H1 (cell line): ENCODE measurements at places on chromosomes 4 and X. TPM values are rescaled to one million over a fixed set of nuclear protein-coding genes. Genes with fewer than 3 reads are reported as not detected.

The RAI2 gene
- 1.6 and 2.0 TPM in 2 replicates for total RNA-seq

- H3K4me1 ChIP-seq: peaks cover 6% of the 10 kb centered on the region
- no peak overlapping the region for H3K27ac ChIP-seq
- no peaks in the 10 kb centered on the region for H3K36me3 ChIP-seq
- DNase-seq: no peak
- H3K27me3 ChIP-seq: no peaks in the 10 kb centered on the region
Observed at GRCh38 chrX:39840581-39841093, 257.1 kb downstream of the BCOR start.

DNA sequence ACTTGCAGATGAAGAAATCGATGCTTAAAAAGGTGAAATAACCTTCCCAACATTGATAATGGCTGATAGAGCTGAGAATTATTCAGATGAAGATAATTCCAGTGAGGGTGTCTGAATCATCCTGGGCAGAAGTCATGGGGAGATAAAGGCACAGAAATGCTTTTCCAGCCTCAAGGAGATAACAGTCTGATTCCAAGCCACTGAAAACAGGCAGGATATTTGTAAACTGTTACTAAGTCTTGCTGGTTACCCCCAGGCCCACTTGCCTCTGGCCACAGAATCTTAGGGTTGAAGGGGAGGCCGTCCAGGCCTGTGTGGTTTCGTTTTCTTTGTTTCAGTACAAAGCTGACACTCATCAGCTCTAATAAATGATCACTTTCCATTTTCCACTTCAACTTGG is 158.5 kb downstream of the SH3KBP1 start:
- no peak overlapping the region for H3K27ac ChIP-seq
- no peaks in the 10 kb centered on the region for H3K36me3 ChIP-seq
- H3K4me1 ChIP-seq: no peaks in the 10 kb centered on the region
- no peak overlapping the region for H3K4me3 ChIP-seq
- no peak for DNase-seq
- no peaks in the 10 kb centered on the region for H3K27me3 ChIP-seq

GRCh38 chr4:23915459-23916132 is 25.7 kb upstream of the PPARGC1A start:
- H3K36me3 ChIP-seq: no peaks in the 10 kb centered on the region
- no peak overlapping the region for H3K27ac ChIP-seq
- no peaks in the 10 kb centered on the region for H3K4me1 ChIP-seq
- H3K4me3 ChIP-seq: no peak overlapping the region
- no peaks in the 10 kb centered on the region for H3K27me3 ChIP-seq
